ENCODE measurements at places on chromosomes 6 and 20. TPM values are rescaled to one million over a fixed set of nuclear protein-coding genes. Genes with fewer than 3 reads are reported as not detected.

The PTPRT gene
- total RNA-seq = not detected

The BNIP5 gene
- not detected for total RNA-seq

The NMBR gene
- 0.28 TPM for total RNA-seq

The EPM2A gene
- total RNA-seq = 5.2 TPM

The CGA gene
- 0.28 TPM for total RNA-seq
